ENCODE measurements at places on chromosomes 7 and 10.

- DNase-seq: no peak
Measured at GRCh38 chr7:30799206-30799975, 28.2 kb downstream of the MINDY4 start.

- DNase-seq: no peak
Measured at GRCh38 chr10:32954545-32955298, 3.3 kb downstream of the ITGB1 start.

DNA sequence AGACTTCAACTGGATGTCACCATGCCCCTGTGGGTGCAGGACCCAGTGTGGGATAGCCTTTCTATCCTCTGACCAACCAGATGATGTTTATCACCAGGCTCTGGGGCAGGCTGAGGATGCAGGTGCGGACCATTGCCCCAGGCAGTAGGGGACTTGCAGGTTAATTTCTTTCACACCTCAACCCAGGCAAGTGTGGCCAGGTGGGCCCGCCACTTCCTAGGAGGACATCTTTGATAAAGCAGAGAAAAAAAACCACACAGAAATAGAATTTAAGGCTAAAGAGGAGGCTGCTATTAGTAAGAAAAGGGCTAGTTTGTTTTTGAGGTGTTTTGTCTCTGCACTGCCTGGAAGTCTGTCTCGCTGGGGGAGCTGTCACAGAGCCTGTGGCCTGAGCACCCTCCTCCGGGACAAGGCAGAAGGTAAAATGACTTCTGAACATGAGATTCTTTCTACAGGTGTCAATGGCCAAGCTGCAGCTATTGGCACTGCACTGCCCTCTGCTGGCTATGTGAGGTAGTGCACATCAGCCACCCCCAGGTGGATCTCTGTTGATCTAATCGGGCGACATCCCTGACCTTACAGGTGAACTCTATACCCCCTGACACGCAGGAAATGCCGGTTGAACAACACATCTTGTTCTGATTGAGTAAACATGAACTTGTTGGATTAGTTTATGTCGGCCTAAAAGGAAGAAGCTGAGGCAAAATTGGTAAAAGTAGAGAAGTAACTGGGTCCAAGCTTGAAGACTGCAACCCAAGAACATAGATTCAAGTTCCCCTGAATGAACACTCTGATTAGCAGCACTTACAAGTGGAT lies 21.0 kb downstream of the UPP1 start:
- DNase-seq: peak; percentile 44

- no peak for DNase-seq
Measured at GRCh38 chr7:5523052-5523711, 99.5 kb upstream of the TNRC18 start.

GRCh38 chr10:34670081-34670480 lies 145.0 kb downstream of the PARD3 start:
- peak; percentile 71 for DNase-seq

GRCh38 chr10:34638406-34639054 lies 176.6 kb downstream of the PARD3 start:
- DNase-seq: peak; percentile 72

- no peak for DNase-seq
Measured at GRCh38 chr7:115088893-115089292, 167.0 kb downstream of the MDFIC start.

GRCh38 chr7:113071465-113071864 lies 15.2 kb downstream of the GPR85 start:
- DNase-seq: no peak

GRCh38 chr7:120993553-120994191 lies 5.2 kb downstream of the CPED1 start:
- DNase-seq: no peak

- peak; percentile 60 for DNase-seq
Measured at GRCh38 chr10:62037166-62037831, 135.8 kb downstream of the ARID5B start.

DNA sequence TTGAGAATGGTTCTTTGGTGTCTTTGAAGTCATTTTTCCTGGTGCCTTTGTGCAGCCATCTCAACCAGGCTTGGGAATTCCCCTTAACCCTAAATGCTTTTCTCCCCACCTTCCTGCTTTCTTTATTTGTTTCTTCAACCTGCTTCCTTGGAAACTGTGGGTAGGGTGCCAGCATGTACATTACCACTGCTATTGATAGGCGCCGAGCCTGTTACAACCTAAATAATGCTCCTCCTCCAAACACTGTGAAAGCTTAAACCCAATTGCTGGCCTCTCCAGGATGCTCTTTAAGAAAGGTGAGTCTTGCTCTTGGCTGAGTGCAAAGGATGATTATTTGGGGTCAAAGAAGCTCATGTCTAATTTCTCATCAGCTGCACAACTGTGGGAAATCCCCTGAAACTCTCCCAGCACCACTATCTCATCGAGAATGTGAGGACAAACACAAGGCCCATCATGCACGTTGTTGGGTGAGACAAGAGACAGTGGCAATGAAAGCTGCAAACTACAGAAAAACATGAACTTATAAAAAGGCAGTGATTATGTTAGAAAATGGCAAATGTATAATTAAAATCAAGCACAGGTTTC lies 285.5 kb upstream of the IGFBP3 start:
- DNase-seq: no peak

DNA sequence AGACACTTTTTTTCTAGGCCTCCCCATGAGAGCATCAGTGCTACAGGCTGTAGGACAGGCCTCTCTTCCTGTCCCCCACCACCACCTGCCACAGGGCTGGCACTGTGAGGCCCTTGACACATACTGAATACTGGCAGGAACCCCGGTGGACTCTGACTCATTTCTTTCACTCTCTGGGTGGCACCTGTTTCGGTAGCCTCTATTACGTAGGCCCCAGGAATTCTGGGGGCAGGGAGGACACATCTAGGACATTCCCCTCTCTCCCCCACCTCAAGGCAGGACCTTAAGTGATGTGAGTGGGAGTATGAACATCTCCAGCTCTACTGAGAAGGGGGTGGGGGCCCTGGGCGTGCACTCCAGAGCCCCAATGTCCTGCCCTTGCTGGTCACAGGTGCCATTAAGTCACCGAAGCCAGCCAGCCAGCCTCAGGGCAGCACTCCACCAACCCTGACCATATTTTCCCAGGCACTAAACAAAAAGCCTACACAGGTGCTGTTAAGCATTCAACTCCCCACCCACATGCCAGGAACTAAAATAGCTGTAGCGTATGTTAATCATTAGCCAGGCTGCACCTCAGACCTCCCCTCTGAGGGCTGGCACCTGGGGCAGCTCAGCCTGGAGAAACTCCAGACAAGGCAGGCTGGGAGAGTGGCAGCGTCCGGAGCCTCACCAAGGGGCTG lies 8.9 kb downstream of the ANXA11 start:
- peak; percentile 43 for DNase-seq

DNA sequence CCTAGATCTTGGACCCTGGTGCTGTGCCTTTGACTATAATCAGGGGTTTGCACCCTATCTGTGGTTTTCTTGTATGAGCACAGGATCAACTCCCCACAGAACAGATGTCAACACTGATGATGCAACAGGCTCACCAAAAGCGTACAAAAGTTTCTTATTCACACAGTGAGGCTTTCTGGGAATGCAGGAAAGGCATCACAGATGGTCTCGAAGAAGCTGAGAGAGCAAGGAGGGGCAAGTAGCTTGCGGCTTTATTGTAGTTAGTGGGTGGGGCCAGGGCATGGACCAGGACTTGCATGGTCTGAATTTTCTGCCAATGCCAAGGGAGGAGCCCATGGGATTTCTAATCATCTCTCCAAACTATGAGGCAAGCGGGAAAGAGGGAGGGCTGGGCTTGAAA lies 46.2 kb downstream of the SEC61G start:
- DNase-seq: no peak

GRCh38 chr7:5758753-5759335 lies 22.6 kb downstream of the RNF216 start:
- DNase-seq: no peak

DNA sequence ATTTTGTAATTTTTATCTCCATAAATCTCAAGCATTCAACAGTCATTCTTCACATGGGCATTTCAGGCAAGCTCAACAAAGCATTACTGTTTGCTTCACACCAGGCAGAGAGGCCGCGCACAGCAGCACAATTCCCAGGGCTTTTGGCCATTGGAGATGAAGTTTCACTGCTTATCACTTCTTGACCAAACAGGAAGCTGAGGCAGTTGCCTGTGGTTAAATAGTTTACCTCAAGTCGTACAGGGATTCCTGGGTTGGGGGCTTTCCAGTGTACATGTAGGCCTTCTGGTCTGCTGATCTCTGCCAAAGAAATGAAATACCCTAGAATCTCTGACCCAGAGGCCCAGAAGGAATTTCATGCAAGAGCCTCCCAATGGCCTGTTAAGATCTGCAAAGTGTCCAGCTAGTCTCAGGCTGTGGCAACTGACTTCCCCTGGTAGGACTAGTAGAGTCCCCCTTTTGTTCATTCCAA lies 11.2 kb upstream of the PRDX3 start:
- no peak for DNase-seq

DNA sequence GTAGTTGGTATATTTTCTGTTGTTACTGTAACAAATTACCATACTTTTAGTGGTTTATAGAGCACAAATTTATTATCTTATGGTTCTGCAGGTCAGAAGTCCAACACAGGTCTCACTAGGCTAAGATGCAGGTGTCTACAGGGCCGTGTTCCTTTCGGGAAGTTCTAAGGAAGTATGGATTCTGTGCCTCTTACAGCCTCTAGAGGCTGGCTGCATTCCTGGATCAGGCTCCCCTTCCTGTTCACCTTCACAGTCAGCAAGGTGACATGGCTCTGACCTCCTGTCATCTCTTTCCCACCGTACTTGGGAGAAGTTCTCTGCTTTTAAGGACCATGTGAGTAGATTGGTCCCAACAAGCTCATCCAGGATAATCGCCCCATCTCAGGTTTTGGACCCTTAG lies 37.3 kb downstream of the BMPR1A start:
- DNase-seq: no peak

DNA sequence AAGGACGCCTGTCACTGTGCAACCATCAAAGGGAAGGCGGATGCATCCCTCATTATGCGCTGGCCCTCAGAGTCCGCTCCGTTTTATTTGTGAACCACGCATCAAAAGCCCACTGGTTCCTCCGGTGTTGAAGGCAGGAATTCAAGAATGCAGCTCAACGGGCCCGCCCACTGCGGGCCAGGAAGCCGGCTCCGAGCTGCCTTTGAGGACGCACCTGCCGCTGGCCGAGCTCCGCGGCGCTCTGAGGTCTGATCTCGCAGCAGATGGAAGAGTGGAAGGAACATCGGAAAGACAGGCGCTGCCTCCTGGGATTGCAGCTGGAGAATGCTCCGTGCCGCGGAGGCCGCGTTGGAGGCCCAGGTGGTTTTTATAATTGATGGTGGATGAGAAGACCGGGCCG lies 56.9 kb upstream of the ADGRA1 start:
- no peak for DNase-seq

DNA sequence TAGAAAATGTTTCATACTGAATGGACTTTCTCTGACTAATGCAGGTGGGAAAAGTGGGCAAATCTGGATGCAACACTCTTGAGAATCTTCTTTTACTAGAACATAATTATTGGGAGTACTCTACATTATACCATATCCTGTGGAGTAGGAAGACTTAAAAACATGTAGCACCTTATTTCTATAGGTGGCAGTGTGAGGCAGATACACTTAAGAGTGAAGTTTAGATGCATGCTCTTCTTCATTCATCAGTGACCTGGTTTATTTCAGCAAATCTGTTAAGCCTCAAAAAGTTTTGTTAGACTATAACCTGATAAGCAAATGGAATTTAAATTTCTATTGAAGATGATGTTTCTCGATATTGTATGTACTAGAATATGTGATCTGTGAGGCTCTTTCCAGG lies 1087.1 kb upstream of the LRRN3 start:
- no peak for DNase-seq

- DNase-seq: no peak
Measured at GRCh38 chr7:73718438-73718881, 1.0 kb downstream of the STX1A start.

- DNase-seq: no peak
Measured at GRCh38 chr7:760006-760405, 32.9 kb upstream of the PRKAR1B start.

GRCh38 chr10:10520491-10521385 lies 496.9 kb upstream of the CELF2 start:
- peak; percentile 83 for DNase-seq

DNA sequence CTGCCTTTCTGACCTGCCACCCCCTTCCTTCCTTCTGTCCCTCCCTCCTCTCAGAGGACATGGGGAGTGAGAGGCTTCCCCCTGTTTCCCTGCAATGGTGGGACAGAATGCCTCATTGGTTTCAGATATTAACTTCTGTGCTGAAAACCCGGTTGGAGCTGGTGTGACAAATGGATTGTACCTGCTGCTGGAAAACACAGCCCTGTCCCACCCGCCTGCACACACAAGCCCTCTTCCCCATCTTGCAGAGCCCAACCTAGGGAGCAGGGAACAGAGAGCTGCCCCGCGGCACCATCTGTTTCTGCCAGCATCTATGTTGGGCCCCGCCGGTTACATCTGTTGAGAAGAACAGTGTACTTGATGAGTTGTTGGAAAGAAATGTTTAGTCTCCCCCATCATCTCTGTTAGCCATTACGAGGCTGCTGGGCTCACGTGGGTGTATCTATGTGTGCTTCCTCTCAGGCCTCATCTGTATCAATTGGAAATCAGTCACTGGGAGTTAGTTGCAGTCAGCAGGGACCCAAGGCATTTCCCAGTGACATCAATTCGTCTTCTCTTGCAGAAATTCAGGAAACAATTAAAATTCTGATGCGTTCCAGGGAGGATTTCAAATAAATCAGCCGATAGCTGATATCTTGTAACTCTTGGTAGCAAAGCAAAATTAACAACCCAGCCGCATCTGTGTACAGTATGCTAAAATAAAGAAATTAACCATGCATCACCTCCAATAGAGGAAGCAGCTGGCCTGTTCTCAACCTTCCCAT lies 725.6 kb upstream of the GALNT17 start:
- no peak for DNase-seq

- peak; percentile 83 for DNase-seq
Measured at GRCh38 chr7:21642422-21642821, 99.6 kb downstream of the DNAH11 start.

GRCh38 chr7:131556909-131557651 lies 652 bp upstream of the PODXL start:
- peak; percentile 56 for DNase-seq

- no peak for DNase-seq
Measured at GRCh38 chr7:30188811-30189210, 54.0 kb downstream of the MTURN start.

All from NCI-H146 (cell line).